Activated CD8-positive, alpha-beta memory T cell treated with anti-CD3 and anti-CD28 coated beads for 24 hours (primary cell): ENCODE measurements at places on chromosomes 11 and 22.

DNA sequence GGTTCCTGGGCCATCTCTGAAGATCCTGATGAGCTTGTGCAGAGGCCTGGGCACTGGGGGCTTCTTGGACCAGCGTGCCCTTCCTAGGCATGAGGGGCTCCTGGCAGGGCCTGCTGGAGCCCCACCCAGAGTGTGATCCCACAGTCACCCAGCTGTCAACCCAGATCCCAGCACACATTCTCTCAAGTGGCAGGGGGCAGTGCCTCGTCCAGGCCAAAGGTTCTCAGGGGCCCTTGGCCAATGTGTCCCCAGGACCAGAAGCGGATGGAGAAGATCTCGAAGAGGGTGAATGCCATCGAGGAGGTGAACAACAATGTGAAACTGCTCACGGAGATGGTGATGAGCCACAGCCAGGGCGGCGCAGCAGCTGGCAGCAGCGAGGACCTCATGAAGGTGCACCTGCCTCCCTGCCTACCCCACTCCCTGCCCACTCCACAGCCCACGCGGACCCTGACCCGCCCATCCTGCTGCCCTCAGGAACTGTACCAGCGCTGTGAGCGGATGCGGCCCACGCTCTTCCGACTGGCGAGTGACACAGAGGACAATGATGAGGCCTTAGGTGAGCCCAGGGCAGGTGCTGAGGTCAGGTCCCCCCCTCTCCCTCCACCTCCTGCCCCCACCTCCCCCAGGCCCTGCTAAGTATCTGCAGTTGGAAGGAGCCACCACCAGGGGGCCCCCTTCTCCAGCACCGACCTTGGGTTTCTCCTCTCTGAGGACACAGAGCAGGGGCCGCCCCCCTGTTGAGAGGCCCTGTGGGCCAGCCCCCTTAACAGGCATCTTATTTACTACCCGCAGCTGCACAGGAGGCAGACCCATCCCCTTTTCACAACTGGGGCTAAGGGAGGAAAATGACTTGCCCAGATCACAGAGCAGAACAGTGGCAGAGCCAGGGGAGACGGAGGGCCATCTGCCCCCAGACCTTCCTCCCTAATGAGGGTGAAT, 14.7 kb downstream of the GGA1 start:
- peak; percentile 90 for DNase-seq

DNA sequence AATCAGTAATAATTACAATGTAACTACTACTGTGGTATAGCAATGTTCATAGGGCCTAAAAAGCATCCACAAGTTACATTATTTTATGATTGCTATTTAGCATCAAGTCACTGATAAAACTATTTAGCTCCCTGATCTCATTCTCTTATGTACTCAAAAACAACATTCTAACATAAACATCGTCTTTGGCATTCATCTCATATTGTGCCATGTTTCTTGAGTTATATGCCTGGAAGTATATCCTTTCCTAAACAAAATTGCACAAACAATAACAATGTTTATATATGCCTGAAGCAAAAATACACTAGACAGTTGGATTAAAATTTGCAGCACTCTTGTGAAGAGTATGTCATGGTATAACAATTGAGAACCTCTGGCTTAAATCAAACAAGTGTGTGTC, 34.1 kb downstream of the HORMAD2 start:
- DNase-seq = no peak

DNA sequence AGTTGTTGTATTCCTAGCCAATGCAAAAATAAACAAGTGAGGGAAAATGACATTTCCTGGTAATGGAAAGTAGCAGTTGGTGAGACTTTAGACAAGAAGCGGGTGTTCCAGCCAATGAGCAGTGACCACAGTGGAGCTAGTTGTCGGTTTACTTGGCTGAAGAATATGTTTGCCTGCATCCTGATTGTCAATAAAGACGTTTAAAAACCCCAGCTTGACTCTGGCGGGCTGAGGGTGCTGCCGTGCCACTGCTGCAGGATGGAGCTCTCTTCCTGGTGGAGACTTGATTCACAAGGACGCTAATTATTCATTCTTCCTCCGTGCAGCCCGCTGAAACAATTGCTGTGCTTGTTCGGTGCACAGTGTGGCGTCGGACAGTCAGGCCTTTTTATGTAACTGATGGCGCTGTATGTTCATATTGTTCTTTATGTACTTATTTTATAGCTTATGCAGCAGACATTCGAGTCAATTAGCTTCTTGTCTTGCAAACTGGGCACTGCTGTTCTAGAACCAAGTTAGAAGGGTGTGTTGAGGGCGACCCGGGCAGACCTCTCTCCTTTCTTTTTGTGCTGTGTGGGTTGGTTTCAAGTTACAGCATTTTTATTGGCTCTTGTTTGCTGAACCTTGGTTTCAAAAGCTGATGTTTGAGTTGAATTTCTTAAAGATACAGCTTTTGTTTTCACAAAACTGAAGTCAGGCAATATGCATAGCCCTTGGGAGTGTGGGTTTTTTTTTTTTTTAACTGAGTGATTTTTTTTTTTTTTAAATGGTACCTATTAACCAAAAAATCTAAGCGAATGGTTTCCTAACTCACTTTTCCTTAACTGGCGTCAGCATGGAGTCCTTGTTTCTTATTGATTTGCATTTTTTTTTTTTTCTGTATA, 153.9 kb downstream of the TEAD1 start:
- no peak for DNase-seq

DNA sequence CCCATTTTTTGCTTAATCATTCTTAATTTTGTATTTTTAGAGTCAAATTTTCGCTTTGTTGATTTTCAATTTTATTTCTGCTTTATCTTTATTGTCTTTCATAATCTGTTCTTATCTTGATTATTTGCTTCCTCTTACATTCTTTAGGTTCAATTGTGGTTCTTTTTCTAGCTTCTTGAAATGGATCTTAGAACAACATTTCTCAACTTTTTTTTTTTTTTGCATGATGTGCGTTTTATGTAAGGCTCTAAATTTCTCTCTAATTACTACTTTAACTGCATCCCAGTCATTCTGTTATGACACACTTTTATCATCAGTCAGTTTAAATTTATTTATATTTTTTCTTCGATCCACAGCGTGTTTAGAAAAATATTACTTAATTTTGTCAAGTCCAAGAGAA, 65.2 kb upstream of the PARVA start:
- DNase-seq = no peak

- DNase-seq = no peak
Measured at GRCh38 chr22:31530823-31531195, 34.5 kb downstream of the SFI1 start.

DNA sequence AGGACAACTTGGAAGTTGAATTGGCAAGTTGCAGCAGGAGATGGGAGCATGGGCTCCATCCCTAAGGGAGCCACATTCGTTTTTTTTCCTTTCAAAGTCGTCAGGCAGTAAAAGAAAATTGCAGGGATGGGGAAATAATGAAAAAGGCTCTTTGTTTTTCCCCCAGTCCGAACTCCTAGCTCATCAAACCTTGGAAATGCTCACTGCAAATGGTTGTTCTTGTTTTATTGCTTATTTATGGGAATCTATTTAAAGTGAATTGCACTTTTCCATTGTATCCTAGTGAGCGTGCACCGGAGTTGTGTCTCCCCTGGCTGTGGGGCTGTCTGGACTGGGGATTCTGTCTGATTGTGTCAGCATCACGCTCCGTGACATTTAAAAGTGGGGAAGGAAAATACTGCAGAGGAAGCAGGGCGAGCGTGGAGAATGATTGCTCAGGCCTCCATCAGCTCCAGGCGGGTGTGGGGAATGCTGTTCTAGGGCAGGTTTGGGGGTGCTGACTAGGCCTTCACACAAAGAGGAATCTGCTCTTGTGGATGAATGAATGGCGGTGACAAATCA, 306.4 kb downstream of the KIRREL3 start:
- DNase-seq = no peak

DNA sequence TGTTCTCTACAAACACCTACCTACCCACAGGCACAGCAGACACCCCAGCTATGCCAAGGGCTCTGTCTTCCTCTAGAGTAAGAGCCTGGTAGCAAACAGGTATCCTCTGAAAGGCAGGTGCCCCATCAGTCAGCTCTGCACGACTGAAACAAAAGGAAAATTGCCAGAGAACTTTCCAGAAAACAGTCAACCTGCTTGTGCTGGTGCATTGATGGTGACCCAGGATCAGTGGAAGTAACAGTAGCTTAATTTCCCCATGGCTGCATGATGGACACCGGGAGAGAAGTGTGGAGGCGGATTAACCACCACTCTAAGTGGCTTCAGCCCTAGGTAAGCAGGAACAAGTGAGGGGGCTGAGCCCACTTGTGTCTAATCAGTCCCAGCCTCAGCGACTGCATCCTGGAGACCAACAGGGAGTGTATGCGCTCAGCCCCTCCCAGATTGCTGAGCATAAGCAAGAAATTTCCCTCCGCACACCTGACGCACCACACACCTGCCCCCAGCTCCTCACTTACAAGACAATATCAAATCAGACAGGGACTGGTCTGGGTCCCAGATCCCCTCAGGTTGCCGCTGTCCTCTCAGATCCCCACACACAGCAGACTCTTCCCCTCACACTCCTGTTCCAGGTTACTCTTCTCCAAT, 70.7 kb upstream of the IGLL5 start:
- no peak for DNase-seq

DNA sequence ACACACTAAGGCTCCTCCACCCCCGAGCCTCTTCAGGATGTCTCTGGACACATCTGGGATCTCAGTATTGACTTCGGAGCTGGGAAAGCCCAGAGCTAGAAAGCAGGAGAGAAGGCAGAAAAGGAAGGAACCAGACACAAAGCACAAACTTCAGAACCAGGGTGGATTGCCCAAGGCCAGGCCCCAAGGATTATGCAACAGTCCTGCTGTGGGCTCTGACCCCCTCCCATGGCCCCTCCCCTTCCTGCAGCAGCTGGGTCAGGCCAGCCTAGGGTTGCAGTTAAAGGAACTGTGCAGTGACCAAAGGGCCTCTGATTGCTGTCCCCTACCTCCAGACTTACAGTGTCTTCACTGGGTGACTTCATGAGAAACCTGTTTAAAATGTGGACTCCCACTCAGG, 5.3 kb downstream of the KCNE3 start:
- DNase-seq = no peak

- no peak for DNase-seq
Measured at GRCh38 chr11:19419021-19419750, 178.4 kb upstream of the E2F8 start.

- DNase-seq = no peak
Measured at GRCh38 chr11:108221371-108221770, 1.1 kb downstream of the NPAT start.

DNA sequence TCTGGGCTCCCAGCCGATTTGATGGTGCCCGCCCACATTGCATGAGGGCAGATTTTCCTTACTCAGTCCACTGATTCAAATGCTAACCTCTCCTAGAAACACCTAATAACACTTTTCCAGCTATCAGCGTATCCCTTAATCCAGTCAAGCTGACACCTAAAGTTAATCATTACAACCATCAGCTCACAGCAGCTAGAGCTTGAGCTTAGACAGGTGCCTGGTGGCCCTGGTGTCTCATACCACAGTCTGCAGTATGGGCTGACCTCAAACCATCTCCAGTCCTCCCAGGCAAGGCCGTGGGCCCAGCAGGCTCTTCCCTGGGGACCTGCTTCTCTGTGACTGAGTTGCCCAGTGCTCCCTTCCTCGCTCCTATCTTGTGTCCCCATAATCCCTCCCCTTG, 174.4 kb upstream of the NECTIN1 start:
- no peak for DNase-seq

GRCh38 chr11:115873813-115874212, 369.6 kb upstream of the CADM1 start:
- DNase-seq = no peak

DNA sequence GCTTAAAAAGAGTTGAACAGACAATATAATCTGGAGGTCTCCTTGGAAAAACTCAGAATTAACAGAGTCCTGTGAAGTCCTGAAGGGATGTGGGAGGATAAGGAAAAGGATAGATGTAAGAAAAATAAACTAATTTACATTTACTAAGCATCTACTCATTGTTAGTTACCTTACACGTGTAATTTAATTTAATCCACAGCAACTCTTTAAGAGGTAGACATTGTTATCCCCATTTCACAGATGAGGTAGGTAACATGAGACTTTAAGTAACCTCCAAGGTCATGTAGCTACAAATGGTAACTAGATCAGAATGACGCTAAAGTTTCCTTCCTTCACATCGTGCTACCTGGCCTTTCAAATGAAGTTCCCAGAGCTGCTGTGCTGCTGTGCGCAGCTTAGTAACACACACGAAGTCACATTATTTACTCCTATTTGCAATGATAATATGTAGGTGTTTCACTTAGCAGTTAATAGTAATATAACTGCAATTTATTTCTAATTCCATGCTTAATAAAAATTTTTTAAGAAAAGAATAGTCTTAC, 5.7 kb upstream of the PDE3B start:
- no peak for DNase-seq

- peak; percentile 65 for DNase-seq
Measured at GRCh38 chr11:118705111-118705741, 25.8 kb upstream of the TREH start.

- no peak for DNase-seq
Measured at GRCh38 chr11:7558046-7558445, 44.2 kb downstream of the PPFIBP2 start.

DNA sequence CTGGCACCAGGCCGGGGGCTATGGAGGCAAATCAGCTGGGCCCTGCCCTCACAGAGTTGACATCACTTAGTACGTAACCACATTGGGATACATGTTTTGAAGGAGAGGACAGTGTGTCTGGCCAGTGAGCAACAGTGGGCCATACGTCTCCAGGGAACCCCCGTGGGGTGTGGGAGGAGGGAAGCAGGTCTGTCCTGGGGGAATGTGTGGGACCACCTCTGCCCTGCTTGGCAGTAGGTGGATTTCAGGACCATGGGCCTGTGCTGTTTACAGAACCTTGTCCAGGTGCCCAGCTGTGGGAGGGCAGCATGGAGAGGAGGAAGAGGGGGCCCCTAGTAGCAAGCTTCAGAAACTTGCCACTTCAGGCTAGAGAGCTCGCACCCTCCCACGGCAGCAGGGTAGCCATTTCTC, 21.0 kb downstream of the P2RY2 start:
- no peak for DNase-seq

- DNase-seq = no peak
Measured at GRCh38 chr11:78784321-78785061, 209.8 kb upstream of the NARS2 start.

- DNase-seq = no peak
Measured at GRCh38 chr11:86704710-86705109, 32.3 kb upstream of the ME3 start.

DNA sequence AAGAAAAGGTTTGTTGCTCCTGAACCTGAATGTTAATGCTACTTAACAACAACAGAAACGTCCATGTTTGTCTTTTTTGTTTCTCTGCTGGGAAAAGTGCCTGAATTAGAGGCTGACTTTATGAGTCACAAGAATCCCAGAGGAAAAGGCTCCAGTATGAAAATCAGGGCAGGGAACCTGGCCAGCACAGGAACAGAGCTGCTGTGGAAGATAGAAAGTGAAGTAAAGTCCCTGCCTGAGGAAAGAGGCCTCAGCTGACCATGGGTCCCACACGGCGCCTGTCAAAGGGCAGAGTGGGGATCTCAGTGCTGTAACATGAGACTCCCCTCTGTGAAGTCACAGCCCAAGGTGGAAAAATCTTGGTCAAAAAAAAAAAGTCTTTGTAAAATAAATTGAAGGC, 632.3 kb upstream of the CCDC90B start:
- DNase-seq = no peak

- no peak for DNase-seq
Measured at GRCh38 chr11:103661185-103661584, 375.3 kb upstream of the DDI1 start.
